ENCODE measurements at places on chromosomes 5 and 9. TPM values are rescaled to one million over a fixed set of nuclear protein-coding genes. Genes with fewer than 3 reads are reported as not detected.
A peak's percentile ranks its signal among the peaks of the same experiment; 100 is the strongest.

SLC6A19 gene
- not detected for polyA plus RNA-seq

MOB3B gene
- 0.16 TPM for polyA plus RNA-seq

DRD1 gene
- not detected for polyA plus RNA-seq

ADAMTSL1 gene
- polyA plus RNA-seq = not detected

DNA sequence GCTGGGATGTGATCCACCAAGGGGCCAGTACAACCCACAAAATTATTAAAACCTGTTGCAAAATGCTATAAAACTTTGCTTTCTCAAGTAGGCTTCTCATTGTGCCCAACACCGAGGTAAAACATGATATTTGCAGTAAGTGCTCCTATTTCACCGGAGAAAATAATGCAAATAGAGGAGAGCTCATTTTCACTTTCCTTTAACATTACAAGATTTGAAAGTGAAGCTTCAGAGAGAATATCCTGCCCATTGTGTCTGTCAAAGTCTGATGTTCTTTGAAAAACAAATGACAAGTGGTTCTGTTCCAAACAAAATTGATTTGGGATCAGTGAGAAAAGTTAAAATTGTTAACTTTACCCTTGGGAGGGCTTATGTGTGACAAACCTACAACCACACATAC is 287.1 kb downstream of the KCNN2 start:
- H3K4me3 ChIP-seq = no peak overlapping the region
- no peak overlapping the region for H3K27ac ChIP-seq
- no peaks in the 10 kb centered on the region for H3K36me3 ChIP-seq
- H3K27me3 ChIP-seq = no peaks in the 10 kb centered on the region

DNA sequence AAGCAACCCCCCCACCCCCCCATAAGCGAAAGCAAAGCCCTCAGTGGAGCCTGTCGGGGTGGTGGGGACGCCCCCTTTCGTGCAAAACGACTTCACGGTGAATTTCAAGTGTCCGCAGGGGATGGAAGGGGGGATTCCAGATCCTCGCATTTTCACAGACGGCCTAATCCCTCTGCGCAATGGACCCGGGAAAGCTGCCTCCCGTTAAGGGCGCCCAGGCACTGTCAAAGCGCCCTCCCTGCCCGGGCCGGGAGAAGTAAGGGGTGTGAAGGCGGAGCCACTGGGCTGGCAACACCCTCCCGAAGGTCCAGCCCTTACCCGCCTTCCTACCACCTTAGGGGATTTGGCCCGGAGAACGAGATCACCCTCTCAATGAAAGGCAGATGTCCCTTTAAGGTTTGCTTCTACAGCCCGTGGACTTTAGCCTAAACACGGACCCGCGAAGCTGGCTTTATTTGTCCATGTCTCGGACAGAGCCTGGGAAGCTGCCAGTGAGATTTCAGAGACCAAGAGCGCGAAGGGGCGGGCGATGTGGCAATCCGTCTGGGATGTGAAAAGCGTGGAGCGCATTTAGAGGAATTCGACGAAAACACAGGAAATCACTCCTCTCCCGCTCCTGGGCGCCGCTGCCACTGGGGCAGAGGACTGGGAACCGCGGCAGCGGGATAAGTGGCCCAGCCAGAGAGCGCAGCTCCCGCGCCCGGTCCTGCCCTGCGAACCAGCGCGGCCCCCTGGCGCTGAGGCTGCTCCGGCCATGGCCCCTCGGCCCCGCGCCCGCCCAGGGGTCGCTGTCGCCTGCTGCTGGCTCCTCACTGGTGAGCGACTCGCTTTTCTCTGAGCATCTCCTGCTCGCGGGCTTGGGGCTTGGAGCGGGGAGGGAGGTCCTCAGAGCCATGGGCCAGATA is at the start of the genes ITGA1 and PELO:
Gene ITGA1, plus strand, starts transcription at position 317 of the 905 bp plus-strand sequence. Its CDS starts 438 bp downstream, at position 755.
Gene PELO, plus strand, starts transcription at position 317 of the 905 bp plus-strand sequence. CDS start 12,479 bp downstream, outside the sequence.
- H3K27me3 ChIP-seq = no peaks in the 10 kb centered on the region
- H3K4me3 ChIP-seq = peak within 1 kb of the TSS; percentile 65
- H3K27ac ChIP-seq = peak within 1 kb of the TSS; percentile 60
- H3K4me1 ChIP-seq = peaks cover 15% of the 10 kb centered on the region
- no peaks in the 10 kb centered on the region for H3K36me3 ChIP-seq
- DNase-seq = peak; percentile 50

DNA sequence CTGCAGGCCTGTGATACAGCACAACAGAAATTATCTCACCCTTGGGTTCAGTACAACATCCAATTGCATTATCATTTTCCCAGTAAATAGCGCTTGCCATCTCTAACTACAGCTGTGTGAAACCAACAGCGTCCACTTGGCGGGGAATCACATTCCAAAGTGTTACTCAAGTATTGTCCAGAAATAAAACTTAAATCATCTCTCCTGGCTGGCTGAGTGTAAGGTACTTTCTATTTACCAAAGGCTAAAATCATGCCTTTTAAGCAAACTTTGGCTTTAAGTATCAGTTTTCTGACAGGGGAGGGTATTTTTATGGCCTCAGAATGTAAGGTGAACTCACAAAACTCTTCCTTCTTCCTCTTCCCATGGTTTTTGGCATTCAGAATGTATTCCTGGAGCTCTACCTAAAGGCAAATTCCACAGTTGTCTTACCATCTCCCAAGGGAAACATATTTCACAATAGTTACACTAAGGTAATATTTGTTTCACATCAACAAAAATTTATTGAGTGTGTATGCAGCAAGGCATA is 205.6 kb upstream of the MPDZ start:
- H3K4me3 ChIP-seq = no peak overlapping the region
- H3K4me1 ChIP-seq = no peaks in the 10 kb centered on the region
- no peak for DNase-seq
- no peak overlapping the region for H3K27ac ChIP-seq
- H3K36me3 ChIP-seq = no peaks in the 10 kb centered on the region

DNA sequence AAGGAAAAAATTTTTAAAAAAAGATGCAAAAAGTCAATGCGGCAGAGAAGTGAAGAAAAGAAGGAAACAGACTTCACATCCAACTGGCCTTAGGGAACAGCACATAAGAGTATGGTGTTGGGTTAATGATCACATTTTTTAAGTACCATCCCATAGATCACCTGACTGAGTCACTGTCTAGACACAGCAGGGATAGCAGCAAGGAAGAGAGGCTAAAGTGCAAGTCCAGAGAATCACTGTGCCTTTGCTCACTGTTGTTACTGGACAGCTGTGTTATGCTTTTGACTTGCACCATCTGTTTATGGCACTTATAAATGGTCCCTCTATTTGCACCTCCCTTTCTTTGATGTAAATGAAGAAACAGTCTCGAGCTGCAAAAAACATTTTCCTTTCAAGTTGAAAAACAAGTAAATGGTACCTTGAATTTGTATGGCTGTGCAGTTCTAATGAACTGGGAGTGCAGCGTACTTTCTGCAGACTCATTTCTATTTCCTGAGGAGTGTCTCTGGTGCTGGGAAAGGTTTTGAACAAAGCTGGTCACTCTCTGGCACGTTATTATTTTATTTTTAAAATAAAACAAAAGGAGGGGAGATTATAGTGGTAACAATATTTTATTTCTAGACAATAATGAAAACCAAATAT is 84.2 kb downstream of the TRPM6 start:
- DNase-seq = no peak
- no peaks in the 10 kb centered on the region for H3K36me3 ChIP-seq
- H3K4me1 ChIP-seq = no peaks in the 10 kb centered on the region
- no peak overlapping the region for H3K4me3 ChIP-seq

DNA sequence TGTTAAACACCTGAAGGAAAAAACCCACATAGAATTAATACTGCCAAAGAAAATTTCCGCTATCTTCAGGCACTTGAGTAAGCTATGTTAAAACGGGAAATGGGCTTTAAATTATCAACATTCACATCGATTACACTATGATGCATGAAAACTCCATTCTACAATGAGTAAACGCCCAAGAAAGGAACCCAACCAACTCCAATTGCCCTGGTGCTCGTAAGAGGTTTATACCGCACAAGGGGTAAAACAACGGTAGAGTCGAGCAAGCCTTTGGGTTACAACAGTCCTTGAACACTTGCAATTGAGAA is 1.0 kb downstream of the AGTPBP1 start:
- peaks cover 31% of the 10 kb centered on the region for H3K4me1 ChIP-seq
- H3K27me3 ChIP-seq = no peaks in the 10 kb centered on the region
- H3K36me3 ChIP-seq = no peaks in the 10 kb centered on the region
- DNase-seq = no peak

GRCh38 chr5:102818345-102818744 is 63.2 kb downstream of the PAM start:
- H3K27ac ChIP-seq = no peak overlapping the region
- H3K36me3 ChIP-seq = no peaks in the 10 kb centered on the region
- H3K4me1 ChIP-seq = peaks cover 11% of the 10 kb centered on the region
- no peaks in the 10 kb centered on the region for H3K27me3 ChIP-seq
- no peak for DNase-seq
- no peak overlapping the region for H3K4me3 ChIP-seq

- no peak overlapping the region for H3K27ac ChIP-seq
- H3K27me3 ChIP-seq = no peaks in the 10 kb centered on the region
- no peak overlapping the region for H3K4me3 ChIP-seq
- DNase-seq = no peak
- H3K36me3 ChIP-seq = no peaks in the 10 kb centered on the region
These were observed 20.2 kb downstream of the SIL1 start for GRCh38 chr5:139177809-139178588.

- no peak for DNase-seq
- no peak overlapping the region for H3K4me3 ChIP-seq
- H3K27ac ChIP-seq = no peak overlapping the region
- no peaks in the 10 kb centered on the region for H3K27me3 ChIP-seq
- H3K4me1 ChIP-seq = peaks cover 78% of the 10 kb centered on the region
These were observed 4.6 kb downstream of the RAPGEF6 start for GRCh38 chr5:131630208-131630962.

DNA sequence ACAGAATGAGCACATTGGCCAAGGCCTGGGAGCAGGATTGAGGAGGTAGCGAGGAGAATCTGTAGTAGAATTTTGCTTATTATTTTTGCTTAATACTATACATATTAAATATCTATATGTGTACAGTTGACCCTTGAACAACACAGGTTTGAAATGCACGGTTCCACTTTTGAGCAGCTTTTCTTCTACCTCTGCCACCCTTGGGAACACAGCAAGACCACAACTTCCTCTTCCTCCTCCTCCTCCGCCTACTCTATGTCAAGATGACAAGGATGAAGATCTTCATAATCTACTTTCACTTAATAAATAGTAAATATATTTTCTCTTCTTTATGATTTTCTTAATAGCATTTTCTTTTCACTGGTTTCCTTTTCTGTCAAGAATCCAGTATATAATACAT is 541.4 kb downstream of the KCTD16 start:
- H3K4me1 ChIP-seq = no peaks in the 10 kb centered on the region
- H3K27ac ChIP-seq = no peak overlapping the region
- H3K36me3 ChIP-seq = no peaks in the 10 kb centered on the region
- DNase-seq = no peak
- no peaks in the 10 kb centered on the region for H3K27me3 ChIP-seq

- peaks cover 19% of the 10 kb centered on the region for H3K4me1 ChIP-seq
- DNase-seq = no peak
- H3K36me3 ChIP-seq = no peaks in the 10 kb centered on the region
- H3K27me3 ChIP-seq = no peaks in the 10 kb centered on the region
These were observed 8.3 kb downstream of the ITGA1 start for GRCh38 chr5:52796031-52796430.

DNA sequence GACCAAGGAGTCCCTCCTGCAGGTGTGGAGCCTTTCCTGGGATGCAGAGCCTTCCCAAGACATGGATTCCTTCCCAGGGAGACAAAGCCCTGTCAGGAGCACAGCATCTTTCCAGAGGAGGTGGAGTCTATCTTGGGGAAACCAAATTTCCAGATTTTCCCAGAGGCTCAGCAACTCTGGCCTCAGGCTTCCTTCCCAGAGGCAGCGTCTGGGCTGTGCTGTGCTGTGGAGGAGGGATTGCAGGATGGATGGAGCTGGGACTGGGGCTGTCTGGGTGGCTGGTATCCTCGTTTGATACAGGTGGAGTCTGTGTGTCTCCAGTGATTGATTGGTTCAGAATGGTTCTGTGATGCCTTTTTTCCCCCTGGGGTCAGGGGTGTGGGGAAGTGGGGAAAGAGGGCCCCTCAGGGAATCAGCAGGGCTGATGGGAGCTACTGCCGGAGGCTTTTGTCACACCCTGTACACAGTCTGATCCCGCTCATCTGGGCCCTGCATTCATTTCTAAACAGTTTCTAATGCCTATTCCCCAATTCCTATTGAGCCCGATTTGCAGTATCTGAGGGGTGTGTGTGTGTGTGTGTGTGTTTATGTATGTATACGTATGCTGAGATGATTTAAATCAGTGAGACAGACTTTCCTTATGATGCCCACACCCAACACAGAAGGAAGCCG is 16.0 kb downstream of the OR13J1 start:
- H3K27ac ChIP-seq = no peak overlapping the region
- H3K4me1 ChIP-seq = no peaks in the 10 kb centered on the region
- H3K4me3 ChIP-seq = no peak overlapping the region
- no peak for DNase-seq
- H3K27me3 ChIP-seq = no peaks in the 10 kb centered on the region

DNA sequence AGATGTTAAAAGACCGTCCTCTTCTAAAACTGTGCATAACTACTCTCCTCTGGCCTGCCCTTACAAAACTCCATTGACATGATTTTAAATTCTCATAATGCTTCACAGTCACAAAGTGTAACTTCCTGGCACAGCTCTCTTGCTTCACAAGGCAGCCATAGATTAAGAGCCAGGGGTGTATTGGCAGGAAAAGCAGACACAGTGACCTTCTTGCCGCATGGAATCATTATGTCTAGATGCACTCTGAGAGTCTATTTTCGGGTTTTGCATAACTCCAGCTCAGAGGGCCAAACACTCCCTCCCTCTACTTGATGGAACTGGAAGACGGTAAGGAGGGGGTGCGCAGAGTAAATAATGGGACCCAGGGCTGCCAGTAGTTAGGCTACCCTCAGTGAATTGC is 110.1 kb downstream of the MARCHF3 start:
- H3K27ac ChIP-seq = no peak overlapping the region
- no peaks in the 10 kb centered on the region for H3K36me3 ChIP-seq
- no peaks in the 10 kb centered on the region for H3K4me1 ChIP-seq
- H3K4me3 ChIP-seq = no peak overlapping the region

DNA sequence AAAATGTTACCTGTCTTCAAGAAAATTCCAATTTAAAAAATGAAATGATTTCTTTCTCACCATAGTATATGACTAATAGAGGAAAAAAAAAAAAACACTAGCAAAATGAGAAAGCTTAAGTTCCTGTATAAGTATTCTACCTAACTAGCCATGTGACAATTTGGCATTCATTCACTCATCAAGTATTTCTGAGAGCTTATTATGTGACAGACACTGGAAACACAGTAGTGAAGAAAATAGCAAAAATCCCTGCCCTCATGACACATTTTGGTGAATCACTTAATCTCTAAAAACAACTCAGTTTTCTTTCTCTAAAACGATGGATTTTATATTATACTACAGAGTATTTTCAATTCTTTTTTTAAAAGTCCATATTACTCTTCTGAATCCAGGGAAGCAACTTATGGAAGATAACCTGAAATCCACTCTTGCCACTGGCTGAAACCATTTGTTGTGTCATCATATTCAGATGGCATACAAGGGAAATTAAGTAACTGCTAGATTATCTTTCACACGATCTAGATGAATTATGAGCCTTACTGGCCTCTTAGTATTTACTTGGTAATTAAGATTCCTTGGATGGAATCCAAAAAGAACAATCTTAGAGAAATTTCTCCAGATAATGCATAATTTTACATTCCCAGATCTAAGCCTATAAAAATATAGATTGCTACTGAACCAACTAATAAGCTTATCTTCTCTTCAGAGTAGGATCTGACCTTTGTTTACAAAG is 5.5 kb downstream of the PTBP3 start:
- peaks cover 68% of the 10 kb centered on the region for H3K4me1 ChIP-seq
- DNase-seq = no peak
- no peaks in the 10 kb centered on the region for H3K36me3 ChIP-seq

All from CD4-positive, alpha-beta memory T cell (primary cell).